ENCODE measurements at places on chromosomes 16 and 17.

GRCh38 chr17:37774504-37774903 is 29.6 kb upstream of the HNF1B start:
- DNase-seq = no peak

GRCh38 chr16:17194190-17194780 is 276.5 kb downstream of the XYLT1 start:
- peak; percentile 31 for DNase-seq

GRCh38 chr16:51327001-51327400 is 175.9 kb upstream of the SALL1 start:
- DNase-seq = no peak

DNA sequence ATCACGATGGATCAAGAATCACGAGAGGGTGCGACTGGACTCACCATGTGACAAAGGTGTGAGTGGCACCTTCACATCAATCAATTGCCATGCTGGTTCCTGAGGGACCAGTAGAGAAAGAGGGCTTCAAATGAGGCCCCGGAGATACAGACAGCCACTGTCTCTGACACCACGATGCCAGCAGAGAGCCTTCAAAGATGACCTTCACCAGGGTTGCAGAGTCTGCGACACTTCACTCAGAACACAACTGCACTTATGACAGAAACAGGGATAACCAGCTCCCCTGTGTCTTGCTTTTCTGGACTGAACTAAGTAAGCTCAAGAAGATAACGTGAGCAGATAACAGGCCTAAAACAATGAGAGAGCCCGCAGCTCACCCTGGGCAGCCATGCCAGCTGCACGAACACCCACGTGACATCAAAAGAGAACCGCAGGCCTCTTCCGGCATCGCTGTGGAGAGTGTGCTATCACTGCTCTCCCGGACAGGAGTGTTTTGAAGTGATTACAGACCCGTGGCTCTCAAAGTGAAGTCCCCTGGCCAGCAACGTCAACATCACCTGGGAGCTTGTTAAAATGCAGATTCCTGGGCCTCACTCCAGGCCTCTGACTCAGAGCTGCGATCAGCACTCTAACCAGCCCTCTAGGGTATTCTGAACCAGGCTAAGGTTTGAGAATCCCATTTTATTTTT is 36.4 kb downstream of the KLHDC4 start:
- DNase-seq = no peak

DNA sequence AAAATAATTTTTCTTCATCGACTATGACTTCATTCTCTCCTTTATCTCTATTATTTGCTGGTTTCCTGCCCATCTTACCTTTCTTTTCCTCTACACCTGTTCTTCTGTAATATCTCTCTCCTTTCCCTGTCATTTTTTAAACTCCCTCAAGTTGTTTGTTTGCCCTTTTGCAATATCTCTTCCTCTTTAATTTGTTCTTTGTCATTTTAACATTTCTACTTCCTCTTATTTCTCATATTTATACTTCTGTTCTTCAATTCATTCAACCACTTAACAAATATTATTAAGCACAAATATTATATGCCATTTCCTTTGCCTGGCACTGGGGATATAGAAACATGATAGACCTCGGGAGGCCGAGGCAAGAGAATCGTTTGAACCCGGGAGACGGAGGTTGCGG is 22.6 kb downstream of the MAP3K3 start:
- DNase-seq = no peak

- no peak for DNase-seq
Observed at GRCh38 chr17:81859906-81860755, at the start of gene P4HB. Gene P4HB, minus strand, starts transcription at chr17:81860535. Its CDS starts 64 bp downstream, at chr17:81860471.

DNA sequence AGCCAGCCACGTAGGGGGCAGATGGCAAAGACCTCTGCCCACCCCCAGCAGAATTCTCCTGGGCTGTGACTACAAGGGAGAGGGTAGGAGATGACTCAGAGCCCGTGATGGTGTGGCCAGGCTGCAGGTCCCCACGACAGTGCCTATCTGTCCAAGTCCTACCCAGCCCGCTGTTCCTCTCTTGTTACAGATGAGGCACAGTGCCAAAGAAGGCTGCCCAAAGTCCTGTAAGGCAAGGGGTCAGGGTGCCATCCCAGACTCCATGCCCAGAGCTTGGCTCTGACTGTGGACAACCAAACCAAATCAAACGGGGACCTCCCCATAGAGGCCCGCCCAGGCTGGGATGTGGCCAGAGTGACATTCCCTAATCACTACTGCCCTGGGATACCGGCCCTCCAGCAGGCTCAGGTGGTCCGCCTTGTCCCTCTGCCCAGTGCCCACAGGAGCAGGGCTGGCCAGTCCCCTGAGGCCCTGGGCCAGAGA is 12.6 kb upstream of the BCAR1 start:
- DNase-seq = no peak

GRCh38 chr16:66801320-66802105 is at the start of gene TERB1:
Gene TERB1, minus strand, starts transcription at chr16:66801584. Its CDS starts 4,786 bp downstream, at chr16:66796798.
- DNase-seq = no peak

GRCh38 chr16:48054881-48055601 is 100.8 kb downstream of the ABCC12 start:
- DNase-seq = no peak

GRCh38 chr17:2064980-2065785 is 10.3 kb downstream of the HIC1 start:
- no peak for DNase-seq

DNA sequence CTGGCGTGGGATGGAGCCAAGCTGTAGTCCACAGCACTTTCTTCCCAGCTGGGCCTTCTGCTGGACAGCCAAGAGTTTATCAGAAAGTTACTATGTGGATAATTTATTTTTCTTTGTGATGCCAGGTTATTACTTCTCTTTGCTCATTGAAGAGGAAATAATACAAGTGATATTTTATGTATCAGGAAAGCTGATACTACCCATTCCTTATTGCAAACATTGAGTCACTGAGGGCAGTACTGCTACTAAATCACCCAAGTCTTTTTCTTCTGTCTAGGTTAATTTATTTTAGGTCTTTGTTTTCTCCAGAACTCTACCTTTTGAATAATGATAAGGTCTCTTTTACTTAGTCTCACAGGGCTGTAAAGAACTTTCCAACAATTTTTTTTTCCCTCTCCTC is 8.3 kb downstream of the NUP93 start:
- no peak for DNase-seq

DNA sequence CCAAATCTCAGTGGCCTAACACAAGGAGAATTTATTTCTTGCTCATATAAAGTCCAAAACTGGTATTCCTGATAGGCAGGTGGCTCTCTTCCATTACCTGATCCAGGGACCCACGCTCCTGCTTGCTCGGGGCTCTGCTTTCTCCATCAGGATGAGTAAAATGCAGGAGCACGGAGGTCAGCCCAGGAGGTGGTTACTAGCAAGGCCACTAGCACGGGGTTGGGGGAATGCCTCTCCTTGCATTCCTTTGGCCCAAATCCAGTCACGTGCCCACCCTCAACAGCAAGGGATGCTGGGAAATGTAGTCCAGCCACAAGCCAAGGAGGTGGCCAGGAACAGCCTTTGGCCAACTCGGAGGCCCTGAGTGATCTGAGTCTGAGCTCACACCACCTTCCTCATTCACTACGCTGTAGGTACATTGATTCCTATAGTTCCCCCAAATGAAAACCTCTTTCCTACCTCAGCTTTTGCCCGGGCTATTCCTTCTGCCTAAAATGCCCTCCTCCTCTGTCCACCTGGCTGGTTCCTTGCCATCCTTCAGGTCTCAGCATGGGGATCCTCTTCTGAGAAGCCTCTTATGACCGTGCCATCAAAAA is 38.3 kb upstream of the HAPSTR1 start:
- no peak for DNase-seq

- DNase-seq = no peak
Observed at GRCh38 chr16:969508-970385, 1.0 kb downstream of the LMF1 start.

- no peak for DNase-seq
Observed at GRCh38 chr17:47077576-47077975, 98.5 kb upstream of the RPRML start.

Data from stimulated activated CD8-positive, alpha-beta memory T cell treated with anti-CD3 and anti-CD28 coated beads, Interleukin-7, amount 100 ng/mL, for 48 hours (primary cell).